ENCODE measurements at places on chromosomes 11 and 22. TPM values are rescaled to one million over a fixed set of nuclear protein-coding genes. Genes with fewer than 3 reads are reported as not detected.

GRCh38 chr11:126607374-126607773 lies 251.9 kb downstream of the ST3GAL4 start:
- peak; percentile 89 for DNase-seq
- H3K27ac ChIP-seq: no peak overlapping the region
- H3K4me1 ChIP-seq: 0 out of 2 replicates have a peak, but pooled peaks cover 4% of the 10 kb centered on the region
- H3K27me3 ChIP-seq: no peaks in the 10 kb centered on the region
- H3K4me3 ChIP-seq: no peak overlapping the region

- DNase-seq: no peak
- no peak overlapping the region for H3K27ac ChIP-seq
- H3K27me3 ChIP-seq: no peaks in the 10 kb centered on the region
These were observed 106.5 kb downstream of the FEZ1 start for GRCh38 chr11:125389339-125390166.

GRCh38 chr22:39122772-39123470 lies 25.9 kb downstream of the APOBEC3H start:
- H3K4me3 ChIP-seq: no peak overlapping the region
- H3K36me3 ChIP-seq: no peaks in the 10 kb centered on the region
- H3K27ac ChIP-seq: no peak overlapping the region
- no peak for DNase-seq
- no peaks in the 10 kb centered on the region for H3K4me1 ChIP-seq

DNA sequence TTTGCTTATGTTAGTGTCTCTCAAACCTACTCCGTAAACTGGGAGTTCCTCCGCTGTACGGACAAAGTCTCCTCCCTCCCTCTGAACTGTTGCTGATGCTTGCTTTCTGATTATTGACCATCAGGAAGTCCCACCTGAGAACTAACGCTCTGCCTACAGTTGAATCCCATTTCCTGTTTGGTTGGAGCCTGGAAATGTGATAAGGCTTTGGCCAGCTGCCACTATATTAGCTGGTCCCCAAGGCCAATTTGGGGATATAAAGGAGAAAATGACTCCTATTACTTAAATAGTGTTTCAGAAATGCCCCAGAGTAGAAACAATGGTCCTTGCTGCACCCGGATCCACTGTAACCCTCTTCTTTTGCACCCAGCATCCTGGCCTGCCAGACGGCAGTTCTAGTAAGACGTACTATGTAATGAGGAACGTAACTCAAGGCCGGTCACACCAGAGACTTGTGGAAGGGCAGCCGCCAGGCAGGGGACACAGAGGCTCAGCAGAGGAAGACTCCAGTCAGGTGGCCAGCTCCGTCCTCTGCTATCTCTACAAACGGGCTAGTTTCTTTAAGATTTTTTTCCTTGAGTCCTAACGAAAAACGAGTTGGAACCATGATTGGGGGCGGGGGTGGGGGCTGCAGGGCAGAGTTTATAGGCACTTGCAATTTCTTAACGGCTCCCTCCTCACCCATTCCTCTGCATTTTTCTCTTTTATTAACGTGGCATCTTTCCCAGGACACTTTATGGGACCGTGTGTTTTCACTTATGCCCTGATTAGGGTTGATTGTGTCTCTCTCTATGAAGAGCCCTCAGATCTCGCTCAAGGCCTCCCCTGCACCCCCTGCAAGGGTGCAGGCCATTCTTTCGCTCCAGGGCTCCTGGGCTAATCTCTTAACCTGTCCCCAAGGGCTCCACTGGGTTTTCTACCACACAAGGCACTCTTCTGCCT lies 72.8 kb upstream of the CDON start:
- no peaks in the 10 kb centered on the region for H3K36me3 ChIP-seq
- H3K27me3 ChIP-seq: no peaks in the 10 kb centered on the region
- H3K27ac ChIP-seq: no peak overlapping the region
- DNase-seq: peak; percentile 15
- H3K4me3 ChIP-seq: no peak overlapping the region

- H3K27me3 ChIP-seq: no peaks in the 10 kb centered on the region
- no peak for DNase-seq
- no peak overlapping the region for H3K27ac ChIP-seq
- H3K4me3 ChIP-seq: no peak overlapping the region
- peaks cover 27% of the 10 kb centered on the region for H3K4me1 ChIP-seq
These were observed 77.0 kb downstream of the ME3 start for GRCh38 chr11:86595451-86595850.

GRCh38 chr11:416051-416756 lies 1.4 kb upstream of the SIGIRR start:
- no peak overlapping the region for H3K27ac ChIP-seq
- DNase-seq: no peak
- H3K4me1 ChIP-seq: peaks cover 4% of the 10 kb centered on the region
- H3K27me3 ChIP-seq: peaks cover 4% of the 10 kb centered on the region
- peak overlapping the region; percentile 64 for H3K4me3 ChIP-seq

GRCh38 chr11:128716661-128717210 lies 22.9 kb downstream of the FLI1 start:
- H3K4me3 ChIP-seq: no peak overlapping the region
- DNase-seq: peak; percentile 57
- no peaks in the 10 kb centered on the region for H3K36me3 ChIP-seq
- peak overlapping the region; percentile 90 for H3K27ac ChIP-seq

DNA sequence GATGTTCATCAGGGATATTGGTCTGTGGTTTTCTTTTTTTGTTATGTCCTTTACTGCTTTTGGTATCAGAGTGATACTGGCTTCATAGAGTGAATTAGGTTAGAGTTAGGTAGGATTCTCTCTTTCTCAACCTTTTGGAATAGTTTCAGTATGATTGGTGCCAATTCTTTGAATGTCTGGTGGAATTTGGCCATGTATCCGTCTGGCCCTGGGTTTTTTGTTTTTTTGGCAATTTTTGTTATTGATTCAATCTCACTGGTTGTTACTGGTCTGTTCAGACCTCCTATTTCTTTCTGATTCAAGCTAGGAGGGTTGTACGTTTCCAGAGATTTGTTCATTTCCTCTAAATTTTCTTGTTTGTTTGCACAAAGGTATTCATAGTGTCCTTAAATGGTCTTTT lies 54.4 kb downstream of the ATXN10 start:
- H3K36me3 ChIP-seq: peaks cover 15% of the 10 kb centered on the region
- DNase-seq: no peak
- peaks cover 16% of the 10 kb centered on the region for H3K4me1 ChIP-seq

DNA sequence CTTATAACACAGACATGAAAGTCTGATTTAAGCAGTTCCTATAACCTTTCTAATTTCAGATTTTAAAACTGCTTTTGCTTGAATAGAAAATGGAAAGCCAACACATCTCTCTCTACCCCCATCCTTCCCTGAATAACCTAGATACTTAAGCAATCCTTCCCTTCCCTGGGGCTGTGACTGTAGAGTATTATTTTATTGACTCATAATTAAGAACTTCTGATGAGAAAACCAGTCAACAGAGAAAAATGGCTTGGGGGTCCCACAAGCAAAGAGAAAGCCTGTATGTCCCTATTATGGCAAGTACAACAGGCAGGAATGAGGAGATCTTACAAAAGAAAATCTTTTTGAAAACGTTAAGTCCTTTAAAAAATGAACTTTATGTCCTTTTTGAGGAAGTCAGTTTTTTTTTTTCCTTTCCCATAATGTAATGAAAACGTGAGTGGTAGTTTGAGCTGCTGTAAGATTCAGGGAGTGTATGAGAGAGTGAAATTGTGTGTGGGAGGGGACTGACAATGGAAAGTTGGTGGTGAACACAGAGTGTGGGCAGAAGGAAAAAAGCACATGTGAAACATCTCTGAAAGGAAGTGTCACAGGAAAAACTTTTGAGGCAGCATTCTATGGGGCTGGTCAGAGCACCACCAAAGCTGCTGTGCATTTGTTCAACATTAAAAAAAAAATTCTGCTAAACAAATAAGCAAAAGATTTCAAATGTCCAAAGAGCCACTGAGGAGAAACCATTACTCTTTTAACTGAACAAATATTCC lies 154.6 kb downstream of the MAML2 start:
- peak overlapping the region; percentile 49 for H3K4me3 ChIP-seq

- no peaks in the 10 kb centered on the region for H3K4me1 ChIP-seq
- no peaks in the 10 kb centered on the region for H3K36me3 ChIP-seq
- peak overlapping the region; percentile 82 for H3K4me3 ChIP-seq
- peak; percentile 93 for DNase-seq
These were observed 69.7 kb upstream of the EP300 start for GRCh38 chr22:41022470-41023298.

- H3K36me3 ChIP-seq: no peaks in the 10 kb centered on the region
- no peak overlapping the region for H3K27ac ChIP-seq
- no peak overlapping the region for H3K4me3 ChIP-seq
- no peaks in the 10 kb centered on the region for H3K27me3 ChIP-seq
- DNase-seq: no peak
- no peaks in the 10 kb centered on the region for H3K4me1 ChIP-seq
These were observed 304.1 kb upstream of the TENM4 start for GRCh38 chr11:79744941-79745340.

DNA sequence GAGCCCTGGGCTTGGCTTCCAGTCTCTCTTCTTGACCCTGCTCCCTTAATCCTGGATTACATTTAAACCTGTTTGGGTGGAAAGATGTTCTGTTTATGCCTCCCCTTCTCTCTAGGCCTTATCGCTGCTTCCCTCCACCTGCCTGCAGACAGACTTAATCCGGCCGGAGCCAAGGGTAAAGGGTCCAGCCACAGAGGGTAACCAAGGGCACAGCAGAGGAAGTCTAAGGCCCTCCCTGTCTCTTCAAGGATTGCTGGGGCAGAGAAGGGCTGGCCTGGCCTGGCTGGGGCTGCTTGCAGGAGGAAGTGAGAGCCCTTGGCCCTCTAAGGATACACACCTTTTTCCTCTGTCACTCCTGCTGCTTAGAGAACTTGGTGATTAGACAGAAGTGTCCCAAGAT lies 2.1 kb downstream of the GAL3ST3 start:
- H3K36me3 ChIP-seq: no peaks in the 10 kb centered on the region
- H3K4me3 ChIP-seq: no peak overlapping the region
- H3K4me1 ChIP-seq: peaks cover 7% of the 10 kb centered on the region
- no peaks in the 10 kb centered on the region for H3K27me3 ChIP-seq
- no peak for DNase-seq

- H3K27ac ChIP-seq: no peak overlapping the region
- H3K4me1 ChIP-seq: peaks cover 23% of the 10 kb centered on the region
- H3K27me3 ChIP-seq: no peaks in the 10 kb centered on the region
- H3K36me3 ChIP-seq: no peaks in the 10 kb centered on the region
These were observed 12.6 kb upstream of the GLYATL1 start for GRCh38 chr11:58926695-58927094.

DNA sequence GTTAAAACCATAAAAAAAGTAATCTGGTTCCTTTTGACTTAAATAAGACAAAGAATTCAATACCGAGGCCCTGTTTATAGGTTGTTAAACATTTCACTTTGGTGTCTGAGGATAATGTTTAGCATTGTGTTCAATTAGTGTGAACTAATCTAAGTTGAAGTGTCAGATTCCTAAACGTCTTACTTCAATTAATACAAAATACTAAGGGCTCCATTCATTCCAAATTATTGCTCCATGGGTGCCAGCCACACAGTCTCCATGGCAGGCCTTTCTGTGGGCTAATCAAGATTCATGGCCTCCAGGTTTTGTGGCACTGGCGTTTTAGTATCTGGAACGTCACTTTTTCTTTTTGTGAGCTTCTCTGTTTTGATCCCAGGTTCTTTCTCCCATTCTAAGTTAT lies 89.4 kb downstream of the TMEM135 start:
- H3K4me1 ChIP-seq: peaks cover 11% of the 10 kb centered on the region
- H3K4me3 ChIP-seq: no peak overlapping the region
- no peak overlapping the region for H3K27ac ChIP-seq

GRCh38 chr11:64400102-64400501 lies 41.1 kb downstream of the RPS6KA4 start:
- peak; percentile 72 for DNase-seq
- H3K36me3 ChIP-seq: no peaks in the 10 kb centered on the region
- no peak overlapping the region for H3K27ac ChIP-seq
- no peak overlapping the region for H3K4me3 ChIP-seq

DNA sequence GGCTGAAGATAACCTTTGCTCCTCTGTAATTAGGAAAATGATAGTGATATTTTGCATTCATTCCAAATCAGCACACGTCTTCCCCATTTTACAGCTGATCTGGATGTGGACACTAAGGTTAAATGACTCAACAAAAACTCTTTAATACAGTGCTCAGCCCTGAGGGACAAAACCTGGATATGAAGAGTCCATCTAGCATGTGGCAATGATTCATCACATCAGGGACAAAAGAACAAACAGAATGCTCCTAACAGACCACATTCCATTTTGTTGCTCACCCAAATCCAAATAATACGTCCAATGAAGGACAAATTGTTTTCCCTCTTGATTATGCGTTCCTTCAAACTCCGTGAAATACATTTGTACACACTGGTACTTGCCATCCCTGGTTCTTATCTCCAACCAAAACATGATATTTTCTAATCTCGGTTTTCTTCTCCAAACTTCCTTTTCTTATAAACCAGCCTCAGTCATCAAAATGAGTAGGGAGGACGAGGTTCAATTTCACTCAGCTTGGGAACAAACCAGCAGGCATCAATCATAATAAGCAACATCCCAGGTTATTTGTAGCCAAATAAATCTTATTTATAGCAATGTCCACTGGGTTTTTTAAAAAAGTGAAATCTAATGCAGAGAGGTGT lies 53.7 kb upstream of the MTMR2 start:
- peak; percentile 5 for DNase-seq
- peaks cover 23% of the 10 kb centered on the region for H3K36me3 ChIP-seq
- H3K4me1 ChIP-seq: no peaks in the 10 kb centered on the region
- no peaks in the 10 kb centered on the region for H3K27me3 ChIP-seq
- H3K4me3 ChIP-seq: no peak overlapping the region
- no peak overlapping the region for H3K27ac ChIP-seq

- no peaks in the 10 kb centered on the region for H3K36me3 ChIP-seq
- no peaks in the 10 kb centered on the region for H3K27me3 ChIP-seq
- no peak overlapping the region for H3K4me3 ChIP-seq
- H3K27ac ChIP-seq: no peak overlapping the region
These were observed 22.3 kb upstream of the KCNJ11 start for GRCh38 chr11:17410606-17411379.

GRCh38 chr11:82901922-82902485 lies 468 bp downstream of the DDIAS start:
- peaks cover 13% of the 10 kb centered on the region for H3K4me1 ChIP-seq
- no peaks in the 10 kb centered on the region for H3K27me3 ChIP-seq
- no peak for DNase-seq
- H3K4me3 ChIP-seq: peak overlapping the region; percentile 94
- no peaks in the 10 kb centered on the region for H3K36me3 ChIP-seq

- H3K27ac ChIP-seq: no peak overlapping the region
- no peak for DNase-seq
- H3K4me1 ChIP-seq: no peaks in the 10 kb centered on the region
- H3K27me3 ChIP-seq: no peaks in the 10 kb centered on the region
- H3K4me3 ChIP-seq: no peak overlapping the region
These were observed 101.0 kb downstream of the ARL14EP start for GRCh38 chr11:30423886-30424285.

The OR52N4 gene
- not detected for total RNA-seq

The PGA4 gene
- total RNA-seq: not detected

The PITPNB gene
- total RNA-seq: 17.7 TPM

The PATE2 gene
- total RNA-seq: not detected

The CSF2RB gene
- total RNA-seq: 4.4 TPM

Data from GM23248 (cell line).